ENCODE measurements at places on chromosomes 13 and 19.

DNA sequence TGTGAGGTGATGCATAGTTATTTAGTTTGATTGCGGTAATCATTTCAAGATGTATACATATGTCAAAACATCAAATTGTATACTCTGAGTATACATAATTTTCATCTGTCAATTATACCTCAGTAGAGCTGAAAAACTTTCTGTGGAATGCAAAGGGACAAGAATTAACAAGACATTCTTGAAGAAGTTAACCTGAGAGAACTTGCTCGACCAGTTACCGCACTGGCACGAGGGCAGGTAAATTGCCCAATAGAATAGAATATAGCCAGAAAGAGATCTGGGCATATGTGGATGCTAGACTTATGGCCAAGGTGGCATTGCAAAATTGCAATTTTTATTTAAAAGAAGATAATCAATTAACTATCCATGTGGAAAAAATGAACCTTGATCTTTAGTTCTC lies 42.3 kb upstream of the GJB6 start:
- no peak for DNase-seq

- DNase-seq: no peak
Observed at GRCh38 chr19:19256072-19256969, 16.8 kb downstream of the TM6SF2 start.

GRCh38 chr13:61874970-61875579 lies 459.4 kb upstream of the PCDH20 start:
- DNase-seq: no peak

DNA sequence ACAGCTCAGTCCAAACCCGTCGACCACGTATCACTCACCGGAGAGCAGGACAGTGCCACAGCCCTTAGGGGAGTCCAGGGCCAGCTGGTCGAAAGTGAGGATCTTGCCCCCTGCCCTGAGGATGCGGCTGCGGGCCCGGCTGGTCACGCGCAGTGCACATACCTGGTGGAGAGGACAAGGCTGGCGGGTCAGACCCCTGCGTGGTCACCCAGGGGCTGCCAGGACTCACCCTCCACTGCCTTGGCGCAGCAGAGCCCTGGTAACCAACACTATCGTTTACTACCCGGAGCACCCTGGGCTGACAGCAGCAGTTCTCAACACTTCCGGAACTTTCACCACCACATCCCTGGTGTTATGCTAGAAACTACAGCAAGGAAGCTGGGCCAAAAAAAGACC lies 1.2 kb upstream of the FAM83E start:
- no peak for DNase-seq

GRCh38 chr19:12034620-12035019 lies 859 bp downstream of the ZNF433 start:
- no peak for DNase-seq

DNA sequence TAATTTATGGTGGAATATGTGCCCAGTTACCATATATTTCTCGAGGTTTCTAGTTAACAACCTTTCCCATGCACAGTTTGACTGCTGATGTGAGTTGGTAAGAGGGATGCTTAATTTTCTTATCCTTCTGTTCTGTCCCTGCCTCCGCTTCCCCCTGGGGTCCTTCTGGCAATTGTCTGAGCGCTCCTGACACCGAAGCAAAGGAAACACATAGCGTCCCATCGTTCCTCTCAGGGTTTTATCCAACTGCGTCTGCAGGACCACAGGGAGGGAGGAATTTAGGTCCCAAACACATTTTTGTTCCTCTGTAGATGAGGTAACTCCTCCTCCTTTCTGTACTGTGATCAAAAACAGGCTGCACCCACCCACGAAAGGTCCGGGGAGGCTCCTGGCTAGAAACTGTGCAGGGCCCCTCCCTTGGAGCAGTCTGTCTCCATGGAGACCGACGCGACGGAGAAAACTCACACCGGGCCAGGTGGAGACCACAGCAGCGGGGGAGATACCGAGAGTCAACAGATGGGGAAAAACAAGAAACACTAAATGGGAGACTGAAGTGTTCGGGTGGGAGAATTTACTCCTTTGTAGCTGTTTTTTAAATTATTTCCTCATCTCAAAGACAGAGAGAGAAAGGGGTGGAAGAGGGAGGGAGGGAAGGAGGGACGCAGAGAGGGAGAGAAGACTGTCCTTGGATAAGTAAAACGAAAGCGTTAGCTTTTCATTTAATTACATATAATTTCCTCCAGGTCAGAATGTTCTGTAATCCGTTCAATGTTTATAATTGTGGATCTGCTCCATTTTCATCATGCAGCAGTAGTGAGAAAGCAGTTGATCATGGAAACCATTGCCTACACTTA lies 191.8 kb upstream of the NBEA start:
- DNase-seq: no peak

DNA sequence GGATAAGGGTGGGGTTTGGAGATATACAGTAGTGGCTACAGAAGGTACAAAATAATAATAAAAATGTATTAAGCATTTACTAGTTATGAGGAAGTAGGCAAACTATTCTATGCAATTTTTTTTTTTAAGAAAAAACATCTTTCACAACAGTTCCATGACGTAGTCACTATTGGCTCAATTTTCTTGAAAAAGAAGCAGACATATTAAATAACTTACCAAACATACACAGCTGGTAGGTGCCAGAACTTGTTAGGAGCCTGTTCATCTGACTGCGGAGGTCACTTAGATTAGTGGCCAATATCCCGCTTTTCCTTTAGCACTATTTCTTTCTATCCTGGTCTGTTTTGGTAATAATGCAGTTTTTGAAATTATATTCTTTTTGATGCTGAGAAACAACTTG lies 593.5 kb downstream of the KCTD12 start:
- no peak for DNase-seq

DNA sequence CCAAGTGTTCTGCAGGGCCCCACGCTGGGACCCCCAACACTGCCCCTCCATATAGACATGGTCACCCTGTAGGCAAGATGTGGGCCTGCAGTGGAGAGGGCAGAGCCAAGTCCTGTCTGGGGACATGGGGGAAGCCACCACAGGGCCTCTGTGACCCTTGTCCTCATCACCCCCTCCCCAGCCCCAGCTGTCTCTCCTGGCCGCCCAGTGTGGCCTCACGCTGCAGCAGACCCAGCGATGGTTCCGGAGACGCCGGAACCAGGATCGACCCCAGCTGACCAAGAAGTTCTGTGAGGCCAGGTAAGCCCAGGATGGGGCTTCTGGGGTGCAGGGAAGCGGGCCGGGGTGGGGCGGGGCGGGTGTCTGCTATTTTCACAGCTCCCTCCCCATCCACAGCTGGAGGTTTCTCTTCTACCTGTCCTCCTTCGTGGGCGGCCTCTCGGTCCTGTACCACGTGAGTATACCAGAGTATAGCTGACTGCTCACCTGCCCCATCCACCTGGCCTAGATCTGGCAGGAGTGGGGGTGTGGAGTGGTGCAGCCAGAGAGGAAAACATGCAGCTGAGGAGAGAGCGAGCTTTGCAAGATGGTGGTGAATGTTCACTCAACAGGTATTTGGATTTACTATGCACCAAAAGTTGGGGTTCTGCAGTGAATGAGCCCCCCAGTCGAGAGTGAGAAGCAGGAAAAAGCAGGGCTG lies 46.4 kb downstream of the CERS4 start:
- no peak for DNase-seq

DNA sequence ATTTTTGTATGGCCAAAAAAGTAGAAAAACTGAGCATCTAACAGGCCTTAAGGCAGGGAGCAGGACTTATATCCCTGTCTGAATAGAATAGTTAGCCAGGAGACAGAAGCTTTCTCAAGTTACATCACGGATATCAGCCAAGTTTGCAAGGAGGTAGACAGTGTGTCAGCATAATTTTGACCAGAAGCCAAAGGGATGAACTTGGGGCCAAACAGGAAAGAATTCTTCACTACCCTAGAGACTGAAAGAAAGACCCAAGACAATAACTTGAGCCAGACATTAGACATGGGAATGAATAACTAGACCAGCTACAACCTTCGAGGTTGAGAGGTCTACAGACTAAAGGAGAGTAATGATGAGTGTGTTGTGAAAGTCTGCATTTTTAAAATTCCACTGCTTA lies 48.1 kb upstream of the PCDH9 start:
- no peak for DNase-seq

- DNase-seq: no peak
Observed at GRCh38 chr13:31629085-31629780, 110.1 kb upstream of the RXFP2 start.

GRCh38 chr19:32672841-32673240 lies 2.1 kb downstream of the ANKRD27 start:
- no peak for DNase-seq

DNA sequence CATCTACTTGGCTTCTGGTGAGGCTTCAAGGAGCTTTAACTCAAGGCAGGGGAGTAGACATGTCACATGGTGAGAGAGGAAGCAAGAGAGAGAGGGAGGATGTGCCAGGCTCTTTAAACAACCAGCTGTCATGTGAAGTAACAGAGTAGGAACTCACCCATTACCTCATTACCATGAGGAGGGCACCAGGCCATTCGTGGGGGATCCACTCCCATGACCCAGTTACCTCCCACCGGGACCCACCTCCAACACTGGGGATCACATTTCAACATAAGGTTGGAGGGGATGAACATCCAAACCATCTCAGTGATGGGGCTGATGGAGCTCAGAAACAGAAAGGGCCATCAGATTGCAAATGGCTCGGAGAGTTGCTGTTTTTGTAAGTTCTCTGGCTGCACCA lies 12.9 kb downstream of the VSTM2B start:
- no peak for DNase-seq

GRCh38 chr19:45834970-45835369 lies 19.9 kb upstream of the RSPH6A start:
- DNase-seq: no peak

DNA sequence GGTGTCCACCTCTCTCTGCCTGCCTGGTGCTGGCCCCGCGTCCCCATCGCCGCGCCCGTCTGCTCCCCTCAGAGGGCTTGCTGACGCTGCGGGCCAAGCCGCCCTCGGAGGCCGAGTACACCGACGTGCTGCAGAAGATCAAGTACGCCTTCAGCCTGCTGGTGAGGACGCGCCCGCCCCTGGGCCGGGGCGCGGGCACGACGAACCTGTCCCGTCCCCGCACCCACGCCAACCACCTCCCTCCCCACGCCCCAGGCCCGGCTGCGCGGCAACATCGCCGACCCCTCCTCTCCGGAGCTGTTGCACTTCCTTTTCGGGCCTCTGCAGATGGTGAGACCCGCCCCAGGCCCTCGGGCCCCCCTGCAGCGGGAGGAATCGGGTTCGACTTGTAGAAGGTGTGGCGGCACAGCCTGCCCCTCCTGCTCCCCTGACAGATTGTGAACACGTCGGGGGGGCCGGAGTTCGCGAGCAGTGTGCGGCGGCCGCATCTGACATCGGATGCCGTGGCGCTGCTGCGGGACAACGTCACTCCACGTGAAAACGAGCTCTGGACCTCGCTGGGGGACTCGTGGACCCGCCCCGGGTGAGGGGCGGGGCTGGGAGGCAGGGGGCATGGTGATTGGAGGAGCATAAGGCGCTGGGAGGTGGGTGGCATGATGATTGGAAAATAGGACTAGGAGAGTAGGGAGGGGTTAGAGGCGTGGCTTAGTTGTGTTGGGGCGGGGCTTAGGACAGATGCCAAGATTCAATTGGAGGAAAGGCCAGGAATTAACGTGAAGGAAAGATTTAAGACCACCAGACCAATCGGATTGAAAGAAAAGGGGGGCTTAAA lies 6.6 kb downstream of the EPS8L1 start:
- peak; percentile 51 for DNase-seq

GRCh38 chr19:16467581-16467980 lies 4.2 kb downstream of the EPS15L1 start:
- no peak for DNase-seq

- DNase-seq: no peak
Observed at GRCh38 chr13:33934951-33935371, 117.0 kb downstream of the RFC3 start.

GRCh38 chr19:12180377-12180776 lies 17.5 kb downstream of the ZNF136 start:
- no peak for DNase-seq

GRCh38 chr13:25420161-25420560 lies 48.4 kb downstream of the ATP8A2 start:
- no peak for DNase-seq

DNA sequence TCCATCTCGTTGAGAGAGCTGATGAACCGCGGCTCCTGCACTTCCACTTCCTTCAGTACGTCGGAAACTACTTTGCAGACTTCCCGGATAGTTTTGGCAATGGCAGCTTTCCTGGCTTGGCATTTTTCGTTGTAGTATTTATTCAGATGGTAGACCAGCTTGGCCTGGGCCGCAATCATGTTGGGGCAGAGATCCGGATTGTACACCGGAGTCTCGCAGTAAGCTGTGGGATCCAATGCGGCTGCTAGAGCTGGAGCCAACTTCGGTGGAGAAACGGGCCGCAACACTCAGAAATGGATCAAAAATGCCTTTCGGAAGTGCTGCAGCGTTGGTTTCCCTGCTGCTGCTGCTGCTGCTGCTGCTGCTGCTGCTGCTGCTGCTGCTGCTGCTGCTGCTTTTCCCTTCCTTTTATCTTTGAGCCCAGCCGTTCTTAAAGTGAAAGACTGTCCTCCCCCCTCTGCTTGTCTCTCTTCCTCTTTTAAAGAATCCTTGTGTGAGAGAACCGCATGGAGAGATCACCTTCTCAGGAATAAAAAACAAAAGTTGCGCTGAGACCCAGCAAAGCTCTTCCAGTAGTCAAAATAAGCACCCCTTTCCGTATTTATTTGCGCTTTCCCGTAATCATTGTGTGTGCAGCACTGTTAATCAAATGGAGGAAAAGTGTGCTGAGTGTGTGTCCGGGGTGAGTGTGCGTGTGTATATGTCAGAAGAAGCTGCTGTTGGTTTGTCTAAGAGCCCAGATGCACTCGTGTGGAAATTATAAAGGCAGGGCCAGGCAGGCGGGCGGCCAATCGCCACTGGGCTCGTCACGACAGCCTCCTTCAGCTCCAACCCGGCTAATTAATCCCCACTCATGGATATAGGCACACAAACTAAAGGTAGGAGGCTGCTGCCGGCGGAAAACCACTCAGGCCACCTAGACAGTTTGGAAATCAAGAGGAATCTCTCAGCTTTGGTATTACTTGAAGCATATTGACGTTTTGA lies at the start of gene MAB21L1:
Gene MAB21L1 (minus strand): TSS at position 730 of the 984 bp plus-strand sequence. CDS start 551 bp downstream, at position 179.
- DNase-seq: no peak

DNA sequence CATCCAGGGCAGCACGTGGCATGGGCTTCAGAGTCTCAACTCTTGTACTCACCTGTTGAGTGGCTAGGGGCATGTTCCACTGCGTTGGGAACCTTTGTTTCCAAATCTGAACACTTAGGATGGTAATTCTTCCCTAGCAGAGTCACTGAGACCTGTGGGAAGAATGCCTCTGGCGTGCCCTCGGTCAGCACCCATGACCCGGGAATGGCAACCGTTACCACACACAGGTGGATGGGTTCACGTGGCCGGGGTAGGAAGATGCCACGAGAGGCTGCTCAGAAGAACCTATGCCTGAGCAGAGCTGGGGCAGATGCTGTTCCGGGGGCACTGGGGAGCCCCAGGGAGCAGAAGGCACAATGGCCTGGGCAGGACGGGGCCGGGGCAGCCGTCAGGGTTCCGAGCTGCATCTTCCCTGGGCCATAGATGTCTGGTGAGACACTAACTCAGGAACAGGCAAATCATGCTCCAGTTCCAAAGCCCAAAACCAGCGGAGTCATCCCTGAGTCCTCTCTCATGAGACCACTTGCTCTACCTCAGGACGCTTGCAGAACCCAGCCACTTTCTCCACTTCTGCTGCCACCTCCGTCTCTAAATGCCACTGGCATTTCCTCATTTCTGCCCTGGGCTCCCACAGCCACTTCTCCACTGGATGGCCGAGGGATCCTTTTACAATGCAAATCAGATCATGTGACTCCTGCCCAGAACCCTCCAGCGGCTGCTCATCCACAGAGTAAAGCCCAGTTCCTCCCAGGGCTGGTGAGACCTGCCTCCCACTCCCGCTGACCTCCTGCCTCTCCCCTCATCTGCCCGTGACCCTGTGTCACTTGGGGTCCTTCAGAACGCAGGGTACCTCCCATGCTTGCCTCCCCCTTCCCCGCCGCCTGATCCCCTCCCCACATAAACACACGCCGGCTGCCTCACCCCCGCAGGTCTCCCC lies 36.7 kb downstream of the FAM124A start:
- no peak for DNase-seq
